A549 treated with dexamethasone at 1 μM for 4 hours (cell line): ENCODE measurements at places on chromosomes 16 and 17. TPM values are rescaled to one million over a fixed set of nuclear protein-coding genes. Genes with fewer than 3 reads are reported as not detected.

Gene TMC8
- 0.14 to 0.45 TPM (median 0.18 TPM) in 5 replicates for total RNA-seq

Gene PCGF2
- 27.1 to 65.8 TPM (median 62.0 TPM) in 5 replicates for total RNA-seq

Gene MYCBPAP
- 0.38 to 0.61 TPM (median 0.54 TPM) in 5 replicates for total RNA-seq

Gene C16orf89
- not detected in 5 replicates for total RNA-seq

Gene KRT36
- 0.06 TPM in 1 of 5 replicates, not detected in the others for total RNA-seq

Gene ABCC3
- 91.0 to 164 TPM (median 132 TPM) in 5 replicates for total RNA-seq

Gene TANC2
- total RNA-seq = 31.1 to 70.1 TPM (median 59.2 TPM) in 5 replicates

Gene FGF11
- 1.1 to 1.3 TPM (median 1.1 TPM) in 5 replicates for total RNA-seq

Gene CASKIN2
- total RNA-seq = 7.3 to 14.5 TPM (median 12.9 TPM) in 5 replicates

Gene OR4D1
- total RNA-seq = 0.02 TPM in 1 of 5 replicates, not detected in the others
